ENCODE measurements at places on chromosomes 2 and 18.

- peak; percentile 14 for DNase-seq
Observed at GRCh38 chr2:166230024-166230723, 102.4 kb upstream of the SCN1A start.

DNA sequence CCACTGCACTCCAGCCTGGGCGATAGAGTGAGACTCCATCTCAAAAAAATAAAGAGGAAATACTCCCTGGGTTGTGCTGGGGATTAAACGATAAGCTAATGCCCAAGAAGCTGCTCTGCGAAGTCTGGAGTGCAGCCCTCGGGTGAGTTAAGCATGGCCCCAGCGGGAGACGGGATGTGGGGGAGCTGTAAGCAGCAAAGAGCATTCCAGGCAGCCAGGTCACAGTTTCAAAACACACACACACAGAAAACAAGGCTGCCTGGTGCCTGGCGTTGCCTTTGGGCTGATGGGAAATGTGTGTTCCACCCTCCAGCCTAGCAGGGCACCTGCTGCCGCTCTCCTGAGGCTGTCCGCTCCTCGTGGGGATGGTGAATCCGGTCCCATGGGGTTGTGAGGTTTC lies 24.1 kb downstream of the ODC1 start:
- no peak for DNase-seq

GRCh38 chr2:15802657-15803542 lies 137.4 kb upstream of the MYCN start:
- DNase-seq: no peak

GRCh38 chr2:217849154-217849975 lies 153.4 kb downstream of the TNS1 start:
- no peak for DNase-seq

DNA sequence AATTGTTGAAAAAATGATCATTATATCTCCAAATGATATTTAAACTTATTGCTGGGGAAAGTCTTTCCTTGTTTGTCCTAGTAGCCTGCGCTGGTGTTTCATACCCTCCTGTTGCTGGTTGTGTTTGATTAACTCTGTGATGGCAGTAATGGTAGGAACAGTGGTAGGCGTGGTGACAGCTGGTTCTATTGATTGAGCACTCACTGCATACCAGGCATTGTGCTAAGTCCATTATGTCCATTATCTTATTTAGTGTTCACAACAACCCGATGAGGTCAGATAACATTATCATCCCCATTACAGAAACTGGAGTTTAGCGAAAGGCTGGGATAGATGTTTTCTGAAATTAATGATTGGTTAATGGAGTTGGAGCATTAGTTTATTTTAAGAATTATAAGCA lies 77.8 kb upstream of the STON1 start:
- no peak for DNase-seq

DNA sequence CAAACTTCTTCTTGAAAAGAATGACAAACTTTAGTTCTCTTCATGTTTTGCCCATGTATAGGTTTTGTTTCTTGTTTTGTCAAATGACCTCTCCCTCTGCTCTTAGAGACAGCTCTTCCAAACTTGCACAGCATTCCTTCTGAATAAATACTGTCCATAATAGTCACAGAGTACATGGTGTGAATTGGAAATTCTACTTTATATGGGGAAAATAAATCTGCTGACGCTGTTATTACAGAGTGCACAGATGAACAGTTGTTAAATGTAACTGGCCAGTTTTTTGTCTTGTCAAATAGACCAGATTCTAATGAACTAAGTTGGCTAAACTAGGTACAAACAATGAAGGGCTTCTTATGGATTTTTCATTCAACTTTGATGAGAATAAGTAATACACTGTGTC lies 115.8 kb upstream of the DTNA start:
- DNase-seq: no peak

DNA sequence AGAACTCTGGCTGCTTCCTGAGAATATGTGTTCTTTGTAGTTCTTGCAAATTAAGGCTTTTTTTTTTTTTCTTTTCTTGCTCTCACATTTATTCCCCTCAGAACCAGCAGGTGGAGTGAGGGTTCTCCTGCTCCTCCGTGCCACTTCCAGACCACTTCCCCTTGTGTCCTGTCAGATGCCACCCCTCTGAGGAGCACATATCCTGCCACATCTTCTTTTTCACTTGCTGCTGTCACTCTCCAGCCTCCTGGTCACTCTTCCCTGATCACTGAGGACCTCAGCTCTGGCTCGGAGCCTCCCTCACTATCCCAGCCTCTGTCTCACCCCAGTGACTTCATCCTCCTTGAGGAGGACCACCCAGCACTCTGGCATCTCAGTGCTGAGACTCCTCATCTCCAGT lies 100.5 kb downstream of the TACR1 start:
- DNase-seq: peak; percentile 20

GRCh38 chr2:122753336-122753735 lies 997.9 kb downstream of the TSN start:
- DNase-seq: no peak

DNA sequence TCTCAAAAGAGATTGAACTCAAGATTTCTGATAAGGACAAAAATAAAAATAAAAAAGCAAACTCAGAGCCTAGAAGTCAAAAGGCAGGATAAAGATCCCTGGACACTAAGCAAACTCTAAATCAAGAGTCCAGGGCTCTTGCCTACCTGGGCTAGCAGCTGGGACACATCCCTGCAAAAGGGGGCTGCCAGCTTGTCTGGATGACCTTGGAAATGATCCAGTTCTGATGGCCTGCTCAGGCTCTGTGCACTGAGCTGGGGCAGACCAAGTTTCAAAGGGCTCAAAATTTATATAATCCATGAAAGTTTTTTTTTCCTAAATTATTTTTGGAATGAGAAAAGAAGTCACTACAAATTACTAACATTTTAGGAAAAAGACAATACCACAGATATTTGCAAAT lies 557.3 kb downstream of the CNTNAP5 start:
- no peak for DNase-seq

DNA sequence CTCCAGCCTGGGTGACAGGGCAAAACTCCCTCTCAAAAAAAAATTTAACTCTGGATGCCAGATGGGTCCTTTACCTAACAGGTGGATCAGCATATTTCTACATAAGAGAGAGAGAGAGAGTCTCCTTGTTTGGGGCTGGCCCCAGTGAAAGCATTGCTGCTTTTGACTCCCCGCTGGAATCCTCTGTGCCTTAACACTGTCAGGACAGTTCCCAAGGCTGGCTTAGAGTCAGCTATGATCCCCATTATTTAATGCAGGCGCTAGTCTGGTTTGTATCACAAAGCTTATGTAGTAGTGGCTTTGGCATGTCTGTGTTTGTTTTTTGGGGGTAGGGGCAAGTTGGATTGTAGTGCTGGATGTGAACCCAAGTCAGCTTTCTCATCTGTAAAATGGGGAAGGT lies 9.4 kb downstream of the INPP4A start:
- no peak for DNase-seq

- peak; percentile 82 for DNase-seq
Observed at GRCh38 chr2:100321179-100321865, 979 bp downstream of the LONRF2 start.

DNA sequence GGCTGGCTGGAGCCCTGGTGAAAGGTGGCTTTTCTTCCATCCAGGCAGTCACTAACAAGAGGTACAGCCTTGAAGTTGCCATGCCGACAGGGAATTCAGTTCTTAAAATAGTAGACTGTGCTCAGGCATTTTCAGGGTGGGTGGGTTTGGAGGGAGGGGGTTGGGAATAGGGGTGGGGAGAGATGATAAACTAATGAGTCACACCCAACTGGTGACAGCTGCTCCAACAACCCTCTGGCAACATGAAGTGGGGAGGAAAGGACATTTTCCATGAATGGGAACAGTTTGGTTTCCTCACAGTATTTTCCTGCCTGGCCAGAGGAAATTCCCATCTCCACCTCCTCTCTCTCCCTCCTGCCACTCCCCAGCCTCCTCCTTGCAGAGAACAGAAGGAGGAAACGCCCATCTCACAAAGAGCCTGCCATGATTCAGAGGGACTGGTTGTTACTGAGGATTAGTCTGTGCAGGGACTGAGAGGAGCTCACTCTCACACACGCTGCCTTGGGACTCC lies 113.0 kb upstream of the SLC1A4 start:
- peak; percentile 46 for DNase-seq

DNA sequence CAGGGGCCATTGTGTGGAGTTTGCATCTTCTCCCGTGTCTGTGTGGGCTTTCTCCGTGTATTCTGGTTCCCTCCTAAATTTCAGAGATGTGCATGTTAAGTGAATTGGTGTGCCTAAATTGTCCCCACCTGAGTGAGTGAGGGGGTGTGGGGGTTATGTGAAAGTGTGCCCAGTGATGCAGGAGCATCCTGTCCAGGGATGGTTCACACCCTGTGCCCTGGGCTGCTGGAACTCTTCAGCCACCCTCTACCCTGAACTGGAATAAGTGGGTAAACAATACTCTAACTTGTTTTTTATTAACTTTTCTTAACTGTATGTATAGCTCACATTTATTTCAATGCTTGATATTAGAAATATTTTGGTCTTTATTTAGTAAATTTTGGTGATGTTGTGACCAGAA lies 56.0 kb downstream of the UBE2E3 start:
- no peak for DNase-seq

DNA sequence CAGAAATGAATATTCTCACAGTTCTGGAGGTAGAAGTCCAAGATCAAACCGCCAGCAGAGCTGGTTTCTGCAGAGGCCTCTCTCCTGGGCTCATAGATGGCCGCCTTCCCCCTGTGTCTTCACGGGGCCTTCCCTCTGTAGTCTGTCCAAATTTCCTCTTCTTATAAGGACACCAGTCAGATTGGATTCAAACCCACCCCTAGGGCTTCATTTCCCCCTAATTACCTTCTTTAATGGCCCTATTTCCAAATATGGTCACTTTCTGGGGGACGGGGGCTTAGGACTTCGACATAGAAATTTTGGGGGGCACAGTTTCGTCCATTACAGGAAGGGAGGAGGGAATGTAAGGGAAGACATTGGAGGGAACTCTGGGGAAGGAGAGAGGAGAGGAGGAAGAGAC lies 132.6 kb downstream of the DDX1 start:
- DNase-seq: no peak

DNA sequence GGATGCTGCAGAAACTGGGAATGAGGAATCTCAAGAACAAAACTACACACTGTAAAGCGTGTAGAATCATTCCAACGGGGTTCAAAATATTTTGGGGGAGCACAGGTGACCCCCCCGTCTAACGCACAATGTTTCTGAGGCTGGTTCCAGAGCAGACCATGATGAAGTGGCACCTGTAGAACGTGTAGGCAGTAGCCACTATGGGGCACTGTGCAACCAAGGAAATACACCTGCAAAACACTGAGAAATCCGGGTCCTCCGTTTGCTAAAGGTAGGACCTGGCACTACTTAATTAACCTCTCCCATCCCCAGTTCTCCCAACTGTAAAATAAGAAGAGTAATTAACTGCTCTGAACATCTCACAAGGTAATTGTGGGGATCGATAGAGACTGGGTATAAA lies 22.6 kb downstream of the ST6GAL2 start:
- DNase-seq: no peak

DNA sequence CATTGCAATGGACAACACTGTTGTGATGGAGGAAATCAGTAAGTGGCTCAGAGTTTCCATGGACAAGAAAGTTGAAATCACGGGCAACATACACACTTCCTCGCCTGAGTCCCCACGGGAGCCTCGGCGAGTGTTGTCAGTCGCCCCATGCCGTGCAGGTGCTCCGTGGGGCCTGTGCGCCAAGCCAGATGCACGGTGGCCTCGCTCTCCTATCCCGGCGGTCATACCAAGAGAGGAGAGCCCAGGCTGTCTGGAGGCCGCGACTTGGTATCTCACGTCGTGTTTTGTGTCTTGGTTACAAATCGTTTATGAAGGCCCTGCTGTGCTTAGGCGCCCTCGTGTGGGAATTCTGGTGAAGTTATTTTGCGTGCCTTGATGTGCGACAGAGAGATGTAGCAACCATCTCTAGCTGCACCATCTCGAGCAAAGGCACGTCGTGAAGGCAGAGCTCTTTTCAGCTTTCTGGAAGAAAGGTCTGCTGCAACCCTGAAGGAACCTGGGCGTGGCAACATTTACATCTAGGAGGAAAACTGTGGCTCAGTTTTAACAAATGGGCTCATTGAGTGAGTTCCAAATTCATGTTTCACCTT lies 21.8 kb downstream of the ATG4B start:
- DNase-seq: peak; percentile 36

- no peak for DNase-seq
Observed at GRCh38 chr2:63719052-63719451, 122.6 kb upstream of the UGP2 start.

DNA sequence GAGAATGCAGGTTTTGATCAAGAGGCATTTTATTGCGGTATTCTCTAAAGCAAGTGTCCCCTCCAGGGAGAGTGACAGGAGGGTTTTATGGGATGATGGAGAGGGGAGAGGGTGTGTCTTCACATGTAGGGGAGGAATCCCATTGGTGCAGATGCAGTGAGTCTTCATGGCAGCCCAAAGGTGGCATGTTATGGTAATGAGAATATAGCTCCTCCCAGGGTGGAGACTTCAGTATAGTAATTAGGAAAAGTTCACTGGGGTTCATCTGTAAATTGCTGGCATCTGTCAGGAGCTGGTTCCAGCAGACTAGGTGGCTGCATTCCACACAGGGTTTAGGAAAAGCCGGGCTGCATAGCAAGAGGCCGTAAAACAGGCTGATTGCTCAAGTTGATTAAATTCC lies 230.7 kb upstream of the CCDC68 start:
- no peak for DNase-seq

DNA sequence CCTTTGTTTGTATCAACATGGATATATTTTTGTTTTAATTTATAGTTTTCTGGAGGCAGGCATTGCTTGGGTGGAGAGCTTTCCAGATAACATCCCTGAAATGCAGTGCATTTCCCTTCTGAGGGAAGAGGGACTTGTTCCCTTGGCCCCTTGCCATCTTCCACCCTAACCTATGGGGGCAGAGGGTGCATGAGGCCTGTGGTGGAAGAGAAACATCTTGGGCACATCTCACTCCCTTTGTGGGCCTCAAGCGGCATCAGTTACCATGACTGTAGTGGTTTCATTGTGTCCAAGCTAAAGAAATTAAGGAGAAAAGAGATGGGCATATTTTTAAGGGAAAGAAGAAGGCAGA lies 5.3 kb upstream of the RPL37A start:
- DNase-seq: no peak

- DNase-seq: no peak
Observed at GRCh38 chr2:191747170-191747530, 69.2 kb downstream of the NABP1 start.

DNA sequence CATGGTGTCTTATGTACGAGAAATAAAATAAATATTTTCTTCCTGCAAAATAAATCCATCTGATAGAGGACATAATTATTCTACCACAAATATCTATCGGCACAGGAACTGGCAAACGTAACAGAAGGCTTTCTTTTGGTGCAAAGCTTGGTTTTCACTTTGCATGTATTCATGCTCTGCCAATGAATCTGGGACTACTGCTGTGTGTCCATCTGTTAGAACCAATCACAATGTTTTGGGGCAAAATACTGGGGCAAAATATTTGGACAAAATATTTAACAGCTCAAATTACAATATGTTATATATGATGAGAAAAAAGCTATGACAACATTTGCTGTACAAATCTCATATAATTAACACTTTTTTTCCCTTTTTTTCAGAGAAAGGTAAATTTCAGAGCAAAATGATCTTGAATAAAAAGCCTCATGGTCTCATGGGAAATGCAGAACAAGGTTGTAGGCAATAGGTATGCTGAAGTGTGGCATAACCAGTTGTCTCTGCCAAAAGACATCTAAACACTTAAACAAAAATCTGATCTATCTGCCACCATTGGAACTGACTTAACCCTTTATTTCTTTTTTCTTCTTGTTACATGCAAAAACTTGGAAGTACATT lies 923.2 kb downstream of the CPS1 start:
- DNase-seq: no peak
